ENCODE measurements at places on chromosomes 4 and X.

GRCh38 chr4:124940387-124940786 is 227.9 kb upstream of the ANKRD50 start:
- DNase-seq, result no peak

GRCh38 chr4:80989921-80990544 is 40.5 kb upstream of the BMP3 start:
- DNase-seq, result no peak

DNA sequence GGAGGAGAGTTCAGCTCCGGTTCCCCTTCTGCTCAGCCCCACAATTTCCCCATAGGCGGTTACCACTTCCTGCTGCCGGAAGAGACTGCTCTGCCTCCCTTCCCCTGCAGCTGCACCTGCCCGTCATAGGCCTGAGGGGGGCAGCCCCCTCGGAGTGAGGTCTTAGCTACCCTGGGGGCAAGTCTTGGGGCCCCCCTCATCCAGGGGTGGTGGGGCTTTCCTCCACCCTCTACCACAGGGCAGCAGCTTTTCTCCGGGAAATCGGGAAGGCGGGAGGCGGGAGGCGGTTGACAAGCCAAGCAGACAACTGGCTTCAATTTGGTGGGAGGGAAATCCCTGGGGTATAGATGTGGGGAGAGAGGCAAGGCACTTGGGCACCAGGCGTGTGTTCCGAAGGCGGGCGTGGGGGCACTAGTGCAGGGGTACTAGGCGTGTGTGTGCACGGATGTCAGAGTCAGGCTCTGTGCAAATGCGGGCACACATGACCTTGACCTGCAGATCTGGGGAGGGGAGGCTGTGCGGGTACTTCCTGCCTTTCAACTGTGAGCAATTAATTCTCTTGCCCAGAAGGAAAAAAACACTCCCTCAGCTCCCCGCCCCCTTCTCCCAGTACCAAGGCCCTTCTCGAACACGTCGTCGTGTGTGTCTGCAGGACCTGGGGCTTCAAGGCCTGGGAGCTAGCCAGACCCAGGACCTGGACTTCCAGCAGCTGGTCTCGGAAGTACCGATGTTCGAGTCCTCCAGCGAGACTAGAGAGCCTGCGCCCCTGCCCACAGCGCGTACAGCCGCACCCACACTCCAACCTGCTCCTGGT is 1.0 kb upstream of the ARHGAP4 start:
- peak; percentile 52 for DNase-seq

GRCh38 chrX:110414679-110415439 is 56.2 kb downstream of the RTL9 start:
- DNase-seq, result no peak

- no peak for DNase-seq
Observed at GRCh38 chr4:60089546-60090273, 1110.4 kb upstream of the ADGRL3 start.

- no peak for DNase-seq
Observed at GRCh38 chrX:44503560-44503959, 39.1 kb downstream of the FUNDC1 start.

DNA sequence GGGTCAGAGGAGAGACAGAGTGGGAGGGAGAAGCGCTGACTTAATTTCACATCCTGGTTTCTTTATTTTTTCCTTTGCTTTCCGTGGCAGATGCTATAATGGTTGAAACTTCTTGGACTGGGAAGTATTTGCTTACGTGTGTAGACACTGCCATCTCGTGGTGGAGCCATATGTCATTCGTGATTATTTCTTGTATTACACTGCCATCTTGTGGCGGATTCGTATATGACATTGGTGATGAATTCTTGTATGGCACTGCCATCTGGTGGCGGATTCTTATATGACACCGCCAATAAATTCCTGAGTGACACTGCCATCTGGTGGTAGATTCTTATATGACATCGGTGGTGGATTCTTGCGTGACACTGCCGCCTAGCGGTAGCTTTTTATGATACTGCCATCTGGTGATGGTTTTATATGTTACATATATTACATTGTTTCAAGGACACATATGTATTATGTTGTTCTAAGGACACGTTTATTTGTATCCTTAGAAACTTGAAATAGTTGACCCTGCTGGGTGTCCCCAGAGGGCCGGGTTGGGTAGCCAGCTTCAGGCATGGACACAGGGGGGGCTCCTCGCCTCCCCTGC is 37.3 kb upstream of the CLCN4 start:
- DNase-seq, result peak; percentile 58

- DNase-seq, result no peak
Observed at GRCh38 chr4:165355900-165356300, 22.9 kb upstream of the CPE start.

DNA sequence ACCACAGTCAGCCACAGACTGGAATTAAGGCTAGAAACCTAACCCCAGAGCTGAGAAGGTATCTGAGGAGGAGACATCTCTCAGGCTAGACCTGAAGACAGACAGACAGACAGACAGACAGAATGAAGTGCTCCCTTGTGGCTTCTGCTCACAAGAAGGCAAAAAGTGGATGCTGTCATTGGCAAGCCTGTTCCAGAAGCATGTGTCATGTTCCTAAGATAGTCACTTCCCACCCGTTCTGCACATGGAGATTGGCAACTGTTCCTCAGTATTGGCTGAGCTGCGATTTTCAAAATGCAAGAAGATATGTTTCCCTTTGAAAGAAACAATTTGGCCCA is 166.4 kb downstream of the NSUN7 start:
- DNase-seq, result no peak

DNA sequence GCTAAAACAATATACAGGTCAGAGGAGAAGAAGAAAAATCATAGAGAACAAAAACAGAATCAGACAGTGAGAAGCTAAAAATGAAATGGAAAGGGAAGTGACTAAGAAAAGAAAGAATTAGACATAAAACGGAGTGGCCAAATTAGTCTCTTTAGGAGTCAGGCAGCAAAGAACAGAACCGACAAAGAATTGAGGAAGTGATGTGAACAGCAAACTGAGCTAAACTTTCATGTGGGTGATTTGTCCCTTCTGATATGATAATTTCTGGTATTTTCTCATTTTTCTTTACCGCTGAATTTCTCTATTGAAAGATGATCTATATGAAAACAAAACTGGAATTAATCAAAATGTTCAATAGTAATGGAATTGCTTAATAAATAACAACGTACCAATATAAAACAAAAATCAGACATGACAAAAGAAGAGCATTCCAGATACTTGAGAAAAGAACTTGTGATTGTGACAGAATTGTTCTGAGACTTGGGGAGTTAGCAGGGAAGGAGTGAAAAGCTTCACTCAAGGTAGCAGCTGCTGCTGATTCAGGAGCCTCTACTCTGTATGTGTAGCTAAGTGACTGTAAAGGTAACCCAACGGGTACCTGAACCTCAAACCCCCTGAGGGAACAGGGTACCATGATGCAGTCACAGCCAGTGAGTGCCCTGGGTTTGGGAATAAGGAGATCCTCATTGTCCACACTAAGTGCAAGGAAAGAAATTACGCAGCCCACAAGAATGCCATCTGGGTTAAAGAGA is 8.8 kb downstream of the TAPT1 start:
- no peak for DNase-seq

GRCh38 chr4:86497131-86497530 is 97.0 kb upstream of the PTPN13 start:
- DNase-seq, result no peak

DNA sequence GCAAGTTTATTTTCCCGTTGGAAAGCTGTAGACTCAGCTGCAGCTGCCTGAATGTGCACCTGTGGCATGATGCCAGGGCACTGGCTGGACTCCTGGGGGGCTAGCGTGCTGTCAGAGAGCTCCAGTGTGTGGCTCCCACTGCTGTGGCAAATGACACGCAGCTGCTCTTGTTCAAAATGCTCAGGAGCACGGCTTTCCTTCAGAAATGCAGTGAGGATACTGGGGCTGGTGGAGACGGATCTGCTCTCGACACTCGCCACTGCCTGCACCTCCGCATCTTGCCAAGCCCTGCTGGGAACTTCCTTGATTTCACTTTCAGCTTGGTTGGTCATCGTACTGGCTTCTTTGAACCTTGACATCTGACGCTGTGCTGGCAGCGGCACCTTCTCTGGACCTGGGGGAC is 58.7 kb downstream of the GPRIN3 start:
- DNase-seq, result no peak

- no peak for DNase-seq
Observed at GRCh38 chr4:74044677-74045076, 6.2 kb upstream of the CXCL3 start.

GRCh38 chr4:152655272-152656129 is 24.3 kb downstream of the TMEM154 start:
- no peak for DNase-seq

- DNase-seq, result no peak
Observed at GRCh38 chr4:54658252-54659093, 716 bp downstream of the KIT start.

- no peak for DNase-seq
Observed at GRCh38 chrX:18769812-18770573, 62.5 kb downstream of the PPEF1 start.

GRCh38 chr4:85673540-85673939 is 198.6 kb downstream of the ARHGAP24 start:
- no peak for DNase-seq

DNA sequence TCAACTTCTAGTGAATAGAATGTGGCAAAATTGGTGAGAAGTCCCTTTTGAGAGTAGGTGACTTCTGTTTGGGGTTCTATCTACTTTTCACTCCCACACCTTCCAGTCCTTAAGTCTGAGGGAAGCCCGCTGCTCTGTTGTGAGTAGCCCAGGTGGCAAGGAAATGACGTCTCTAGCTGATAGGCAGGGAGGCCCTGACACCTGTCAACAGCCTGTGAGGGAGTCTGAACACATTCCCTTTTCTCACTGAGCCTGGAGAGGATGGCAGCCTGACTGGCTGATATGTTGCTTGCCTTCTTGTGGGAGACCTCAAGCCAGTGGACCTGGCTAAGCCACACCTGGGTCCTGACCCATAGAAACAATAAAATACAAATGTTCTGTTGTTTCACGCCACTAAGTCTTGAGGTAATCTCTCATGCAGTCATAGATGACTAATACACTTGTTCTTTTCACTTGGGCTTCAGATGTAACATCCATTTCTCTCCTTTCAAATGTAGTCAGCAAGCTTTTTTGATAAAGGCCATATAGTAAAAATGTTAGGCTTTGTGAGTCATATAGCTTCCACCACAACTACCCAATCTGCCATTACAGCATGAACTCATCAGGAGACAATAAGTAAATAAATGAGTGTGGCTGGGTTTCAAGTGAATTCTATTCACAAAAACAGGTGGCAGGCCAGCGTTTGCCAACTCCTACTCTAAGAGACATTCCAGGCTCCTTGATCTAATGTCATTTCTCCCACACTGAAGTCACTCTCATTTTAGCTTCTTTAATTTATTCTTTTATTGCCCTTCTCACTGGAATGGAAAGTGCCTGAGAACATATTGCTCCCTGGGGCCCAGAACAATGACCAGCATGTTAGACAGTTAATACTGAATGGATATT is 265.1 kb upstream of the MAD2L1 start:
- no peak for DNase-seq

- DNase-seq, result no peak
Observed at GRCh38 chr4:136935871-136936270, 596.4 kb downstream of the PCDH18 start.

DNA sequence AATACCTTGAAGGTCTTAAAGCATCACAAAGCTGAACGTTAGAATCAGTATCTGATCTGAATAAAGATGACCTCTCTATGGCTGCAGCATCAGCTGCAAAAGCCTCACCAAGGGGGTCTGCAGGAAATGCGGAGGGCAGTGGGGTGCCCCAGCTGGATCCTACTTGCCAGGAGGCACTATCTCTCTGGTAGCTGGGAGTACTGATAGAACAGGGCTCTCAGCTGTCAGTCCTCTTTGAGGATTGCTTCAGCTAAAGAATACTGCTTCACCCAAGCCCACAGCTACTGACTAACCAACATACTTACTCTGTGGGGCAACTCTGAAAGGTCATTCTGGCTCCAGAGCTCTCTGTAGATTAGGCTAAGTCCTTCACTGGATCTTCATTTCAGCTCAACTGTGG is 112.5 kb upstream of the ZFP42 start:
- no peak for DNase-seq

- no peak for DNase-seq
Observed at GRCh38 chr4:175412746-175413145, 399.3 kb downstream of the GPM6A start.

GRCh38 chr4:98639523-98639922 is 18.9 kb downstream of the TSPAN5 start:
- no peak for DNase-seq

- DNase-seq, result no peak
Observed at GRCh38 chrX:44017676-44018075, 44.5 kb upstream of the NDP start.

GRCh38 chr4:25531272-25531671 is 124.4 kb upstream of the SLC34A2 start:
- no peak for DNase-seq

DNA sequence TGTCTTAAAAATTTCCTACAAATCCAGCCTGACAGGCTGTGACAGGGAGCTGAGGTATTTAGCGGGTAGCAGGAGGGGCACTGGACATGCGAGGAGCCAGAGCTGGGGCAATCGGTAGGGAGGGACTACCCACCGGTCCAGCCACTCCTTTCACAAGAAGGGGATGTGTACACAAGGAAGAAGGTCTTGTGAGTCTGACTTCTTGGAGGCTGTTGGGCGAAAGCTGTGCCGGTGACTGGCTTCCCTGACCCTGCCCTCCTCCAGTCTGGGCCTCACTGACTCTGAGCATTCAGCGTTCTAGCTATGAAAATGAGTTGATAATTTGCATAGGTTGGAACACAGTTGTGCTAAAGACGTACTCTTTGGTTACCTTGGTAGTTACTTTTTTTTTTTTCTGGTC is 12.7 kb upstream of the CXCL8 start:
- no peak for DNase-seq

DNA sequence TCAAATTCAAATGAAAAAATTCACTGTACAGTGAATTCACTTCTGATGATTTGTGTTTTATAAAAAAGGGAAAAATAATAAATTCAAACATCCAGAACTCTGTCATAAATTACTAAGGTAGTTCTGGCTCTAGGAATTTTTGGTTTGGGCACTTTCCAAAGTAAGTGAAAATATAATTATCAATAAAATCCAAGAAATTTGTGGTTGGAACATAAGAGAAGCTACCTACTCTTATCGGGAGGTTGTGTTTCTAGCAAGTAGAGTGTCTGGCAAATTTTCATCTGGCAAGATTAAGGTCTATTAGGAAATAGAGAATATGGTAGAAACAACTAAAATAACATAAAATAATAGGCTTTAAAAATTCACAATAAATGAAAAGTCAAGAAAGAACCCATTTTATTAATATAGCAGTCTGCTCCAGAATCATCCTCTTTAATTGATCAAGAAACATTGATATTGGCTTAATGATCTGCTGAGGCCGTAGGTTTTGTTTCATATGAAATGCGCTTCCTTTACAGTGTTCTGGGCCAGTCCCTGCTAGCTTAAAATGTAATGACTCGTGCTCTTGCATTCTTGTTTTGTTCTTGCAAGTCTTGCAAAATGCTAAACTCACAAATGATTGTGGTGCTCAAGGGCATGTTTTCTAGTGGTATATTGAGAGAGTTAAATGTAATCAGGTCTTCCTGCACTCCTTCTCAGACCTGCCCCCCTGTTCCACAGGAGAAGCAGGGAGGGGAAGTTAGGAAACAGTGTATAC is 331.4 kb downstream of the RAPGEF2 start:
- DNase-seq, result no peak

- no peak for DNase-seq
Observed at GRCh38 chrX:85815203-85815751, 232.1 kb downstream of the CHM start.
